ENCODE measurements at places on chromosomes 3 and 15.

- DNase-seq = peak; percentile 87
Observed at GRCh38 chr3:120145542-120146285, 51.5 kb upstream of the GSK3B start.

DNA sequence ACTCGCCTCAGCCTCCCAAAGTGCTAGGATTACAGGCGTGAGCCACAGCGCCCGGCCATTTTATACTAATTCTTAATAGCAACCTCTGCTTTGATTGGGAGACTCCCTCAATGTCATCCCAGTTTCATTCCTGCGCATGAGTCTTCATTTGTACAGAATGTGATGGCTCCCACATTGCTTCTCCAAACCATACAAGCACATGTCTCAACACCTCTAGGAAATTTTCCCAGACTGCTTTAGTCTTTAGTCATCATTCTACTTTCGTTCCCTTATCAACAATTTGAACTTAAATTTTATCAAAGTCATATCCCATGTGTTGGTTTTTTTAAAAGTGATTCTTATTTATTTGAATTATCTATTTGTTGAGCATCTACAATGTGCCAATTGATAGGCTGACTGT, 58.1 kb downstream of the SNX4 start:
- no peak for DNase-seq

GRCh38 chr3:173275740-173276139, 121.8 kb upstream of the NLGN1 start:
- no peak for DNase-seq

DNA sequence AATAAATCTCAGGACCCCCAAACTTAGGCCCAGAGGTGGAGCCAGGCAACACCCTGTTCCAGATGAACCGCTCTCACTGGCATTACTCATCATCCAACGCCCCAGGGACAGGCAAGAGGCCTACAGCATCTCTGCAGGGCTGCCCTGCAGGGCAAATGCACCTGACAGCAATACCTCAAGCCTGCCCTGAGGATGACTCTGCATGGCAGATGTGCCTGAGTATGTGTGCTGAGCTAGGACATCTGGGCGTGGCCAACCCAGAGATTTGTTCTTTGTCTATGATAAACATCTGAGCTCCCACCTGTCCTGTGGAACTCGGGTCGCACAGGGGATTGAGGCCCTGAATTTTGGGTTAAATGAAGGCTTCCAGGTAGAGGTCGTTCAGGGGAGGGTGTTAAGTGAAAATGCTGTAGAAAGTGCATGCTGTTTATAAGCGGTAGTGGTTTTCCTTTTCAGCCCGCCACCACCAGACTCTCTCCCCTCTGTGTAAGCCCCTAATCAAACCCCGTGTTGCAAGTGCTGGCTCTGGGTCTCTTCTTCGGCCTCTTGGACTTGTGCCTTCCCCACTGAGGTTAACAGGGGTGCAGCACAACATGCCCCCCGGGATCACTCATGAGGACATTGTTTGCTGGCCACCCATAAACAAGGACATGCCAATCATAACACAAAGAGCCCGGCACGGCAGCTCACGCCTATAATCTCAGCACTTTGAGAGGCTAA, 92.3 kb downstream of the ATP10A start:
- no peak for DNase-seq

DNA sequence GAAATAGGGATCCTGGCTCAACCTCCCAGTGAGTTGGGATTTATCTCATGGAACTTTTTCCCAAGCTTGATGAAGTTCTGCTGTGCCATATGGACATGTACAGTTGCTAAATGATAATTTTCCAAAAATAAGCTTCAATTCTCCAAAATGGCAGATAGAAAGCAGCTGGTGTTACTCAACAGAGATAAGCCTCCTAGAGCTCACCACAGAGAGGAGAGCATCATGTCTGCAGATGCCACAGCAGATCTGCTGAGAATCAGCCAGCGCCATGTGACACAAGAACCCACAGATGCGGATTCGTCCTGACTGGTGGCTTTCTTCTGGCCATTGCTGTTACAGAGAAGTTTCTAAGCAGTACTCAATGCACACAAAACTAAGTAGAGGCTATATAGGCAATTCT, 50.6 kb downstream of the AGTR1 start:
- no peak for DNase-seq

DNA sequence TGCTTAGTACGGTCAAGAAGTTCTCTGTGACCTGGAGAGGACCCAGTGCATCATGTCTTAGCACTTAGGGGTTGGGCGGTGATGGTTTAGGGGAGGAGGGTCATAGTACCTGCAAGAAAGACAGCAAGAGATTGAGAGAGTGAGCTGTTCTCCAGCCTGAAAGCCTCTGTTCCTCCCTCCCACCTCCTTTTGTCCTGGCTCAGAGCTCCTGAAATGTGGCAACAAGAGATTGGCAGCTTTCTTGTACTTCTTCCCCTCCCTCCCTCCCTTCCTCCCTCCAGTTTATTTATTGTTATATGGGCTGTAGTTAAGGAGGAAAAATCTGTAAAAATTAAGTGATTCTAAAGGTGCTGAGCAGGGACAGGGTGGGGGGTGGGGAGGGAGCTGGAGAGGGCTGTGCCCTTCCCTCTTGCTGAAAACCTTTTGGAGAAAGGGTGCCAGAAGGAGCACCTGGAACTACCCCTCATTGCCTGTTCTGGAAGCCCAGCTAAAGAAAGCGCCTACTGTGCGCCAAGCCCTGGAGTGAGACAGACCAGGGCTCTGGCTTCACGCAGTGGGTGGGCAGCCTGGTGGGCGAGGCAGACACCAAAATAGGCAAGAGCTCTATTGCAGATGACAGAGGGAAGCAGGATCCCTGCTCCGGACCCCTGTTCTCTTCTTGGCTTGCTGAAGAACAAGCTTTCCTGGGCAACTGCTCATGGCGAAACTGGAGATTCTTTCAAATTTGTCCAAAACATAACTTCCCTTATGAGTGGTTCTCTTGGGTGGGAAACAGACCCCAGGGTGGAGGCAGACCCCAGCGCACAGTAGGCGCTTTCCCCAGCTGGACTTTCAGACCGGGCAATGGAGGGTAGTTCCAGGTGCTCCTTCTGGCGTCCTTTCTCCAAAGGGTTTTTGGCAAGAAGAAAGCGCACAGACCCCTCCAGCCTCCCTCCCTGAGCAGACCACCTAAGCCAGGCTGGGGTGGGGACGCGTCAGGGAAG, 35.6 kb downstream of the LINGO1 start:
- DNase-seq = no peak

DNA sequence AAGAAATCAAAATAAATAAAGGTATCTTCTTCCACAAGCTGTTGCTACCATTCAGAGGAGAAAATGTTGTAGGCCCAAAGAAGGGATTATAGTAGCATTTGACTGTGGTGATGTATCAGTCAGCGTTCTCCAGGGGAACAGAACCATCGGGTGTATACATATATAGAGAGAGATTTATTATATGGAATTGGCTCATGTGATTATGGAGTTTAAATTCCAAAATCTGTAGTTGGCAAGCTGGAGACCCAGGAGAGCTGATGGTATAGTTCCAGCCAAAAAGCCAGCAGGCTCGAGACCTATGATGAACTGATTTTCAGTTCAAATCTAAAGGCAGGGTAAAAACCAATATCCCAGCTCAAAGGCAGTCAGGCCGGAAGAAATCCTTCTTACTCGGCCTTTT, 7.4 kb upstream of the SPG21 start:
- no peak for DNase-seq

DNA sequence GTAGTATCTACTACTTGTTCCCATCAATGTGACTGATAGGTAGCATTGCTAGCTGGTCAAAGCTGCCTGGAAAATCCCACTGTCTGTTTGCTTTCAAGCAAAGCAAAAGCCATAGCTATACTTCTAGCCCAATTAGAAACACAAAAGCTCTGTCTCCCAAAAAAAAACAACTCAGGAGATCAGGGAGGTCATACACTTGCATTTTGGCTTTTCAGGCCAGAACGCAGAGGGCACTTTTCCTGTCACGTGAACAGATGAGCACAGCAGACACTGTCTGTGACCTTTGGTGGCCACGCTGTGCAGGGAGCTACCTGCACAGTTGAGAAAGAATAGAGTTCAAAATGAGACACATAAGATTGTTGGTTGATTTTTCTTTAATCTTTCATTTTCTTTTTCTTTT, 441.7 kb upstream of the PDZRN3 start:
- DNase-seq = no peak

GRCh38 chr15:100111125-100112060, 230.4 kb downstream of the ADAMTS17 start:
- no peak for DNase-seq

Data from inflammatory macrophage treated with lipopolysaccharide for 1 hour (primary cell).